ENCODE measurements at places on chromosomes 12 and 14.

DNA sequence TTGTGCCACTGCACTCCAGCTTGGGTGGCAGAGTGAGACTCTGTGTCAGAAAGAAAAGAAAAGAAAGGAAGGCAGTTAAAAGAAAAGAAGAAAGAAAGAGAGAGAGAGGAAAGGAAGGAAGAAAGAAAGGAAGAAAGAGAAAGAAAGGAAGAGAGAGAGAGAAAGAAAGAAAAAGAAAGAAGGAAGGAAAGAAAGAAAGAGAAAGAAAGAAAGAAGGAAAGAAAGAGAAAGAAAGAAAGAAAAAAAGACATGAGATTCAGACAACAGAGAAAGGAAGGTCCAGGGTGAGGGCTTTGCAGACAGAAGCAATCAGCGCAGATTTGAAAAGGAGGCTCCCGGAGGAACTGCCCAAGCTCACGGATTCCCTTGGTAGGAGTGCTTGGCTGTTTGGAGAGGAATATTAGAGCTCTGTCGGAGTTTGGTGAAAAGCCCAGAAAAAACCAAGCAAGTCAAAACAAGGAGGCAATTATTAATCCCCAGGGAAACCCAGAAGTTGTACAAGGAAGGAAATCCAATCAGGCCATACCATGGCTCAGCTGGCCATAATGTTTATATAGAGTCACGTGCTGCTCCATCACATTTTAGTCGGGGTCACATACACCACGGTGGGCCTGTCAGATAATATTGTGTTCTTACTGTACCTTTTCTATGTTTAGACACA lies 11.6 kb upstream of the CCDC85C start:
- DNase-seq: no peak

DNA sequence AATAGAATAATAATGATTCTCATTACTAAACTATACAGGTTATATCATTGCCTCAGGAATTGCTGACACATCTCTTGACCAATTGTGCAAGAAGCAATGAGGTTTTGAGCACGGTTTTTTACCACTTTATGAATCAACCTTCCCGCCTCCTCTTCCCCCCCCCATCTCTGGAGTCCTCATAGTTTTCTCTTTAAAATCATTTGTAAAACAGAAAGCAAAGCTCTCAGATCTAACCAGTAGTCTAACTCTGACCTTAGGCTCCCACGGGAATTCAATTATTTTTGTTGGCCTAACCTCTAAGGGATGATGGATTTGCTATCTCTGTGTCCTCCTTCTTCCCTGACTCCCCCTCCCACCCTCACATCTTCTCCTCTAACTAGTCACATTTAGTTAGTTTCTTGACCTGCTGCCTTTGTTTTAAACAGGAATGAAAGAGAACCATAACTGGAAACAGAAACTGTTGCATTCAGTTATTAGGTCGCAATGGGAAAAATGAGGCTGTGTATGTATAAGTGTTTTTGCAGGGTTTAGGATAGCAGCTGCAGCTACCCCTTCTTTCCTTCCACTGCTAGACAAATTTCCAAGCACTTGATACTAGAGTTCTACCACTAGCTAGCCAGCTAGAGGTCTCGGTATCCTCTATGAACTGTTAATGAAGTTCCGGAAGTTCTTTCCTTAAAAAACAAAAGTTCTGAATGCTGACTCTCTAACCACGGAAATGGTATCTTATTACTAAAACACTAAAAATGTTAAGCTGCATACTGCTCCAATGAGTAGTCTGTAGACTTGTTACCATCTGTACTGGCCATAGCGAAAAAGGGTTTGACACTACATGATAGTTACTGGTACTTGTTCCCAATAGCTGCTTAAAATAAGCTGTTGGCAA lies 65.4 kb downstream of the TAOK3 start:
- DNase-seq: peak; percentile 19

GRCh38 chr14:30710876-30711275 lies 88.8 kb downstream of the SCFD1 start:
- no peak for DNase-seq

- DNase-seq: no peak
Observed at GRCh38 chr12:108048686-108049085, 80.4 kb upstream of the WSCD2 start.

- DNase-seq: no peak
Observed at GRCh38 chr12:110176745-110177144, 52.6 kb downstream of the IFT81 start.

- DNase-seq: no peak
Observed at GRCh38 chr12:15714256-15714655, 74.9 kb downstream of the EPS8 start.

DNA sequence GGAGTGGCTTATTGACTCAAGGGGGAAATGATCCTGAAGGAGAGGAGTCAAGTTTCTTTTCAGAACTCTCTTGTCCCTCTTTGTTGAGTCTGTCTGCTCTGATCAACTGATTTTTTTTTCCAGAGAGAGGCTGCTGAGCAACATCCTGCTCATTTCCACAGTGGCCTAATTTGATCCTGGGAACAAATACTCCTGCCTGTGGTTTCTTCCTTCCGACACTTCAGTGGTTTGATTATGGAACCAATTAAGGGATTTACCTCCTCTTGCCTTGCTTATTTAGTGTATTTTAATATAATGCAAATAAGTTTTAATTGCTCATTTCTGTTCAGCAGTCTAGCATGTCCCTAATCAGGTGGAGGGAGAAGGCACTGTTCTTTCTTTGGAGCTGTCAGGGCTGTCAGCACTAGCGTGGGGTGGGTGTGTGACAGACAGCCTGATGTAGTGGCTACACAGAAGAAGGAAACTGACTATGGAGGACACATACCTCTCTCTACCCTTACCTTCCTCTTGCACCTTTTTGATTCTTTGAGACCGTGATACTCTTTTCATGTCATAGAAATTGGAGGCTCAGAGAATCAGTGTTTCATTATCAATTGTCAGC lies 344.9 kb upstream of the STXBP6 start:
- DNase-seq: no peak

GRCh38 chr14:93100100-93100499 lies 15.6 kb downstream of the ITPK1 start:
- no peak for DNase-seq

- DNase-seq: peak; percentile 13
Observed at GRCh38 chr14:32201816-32202490, at the start of gene RNU6-7. TSS of gene RNU6-7 (plus strand) at chr14:32202045.

DNA sequence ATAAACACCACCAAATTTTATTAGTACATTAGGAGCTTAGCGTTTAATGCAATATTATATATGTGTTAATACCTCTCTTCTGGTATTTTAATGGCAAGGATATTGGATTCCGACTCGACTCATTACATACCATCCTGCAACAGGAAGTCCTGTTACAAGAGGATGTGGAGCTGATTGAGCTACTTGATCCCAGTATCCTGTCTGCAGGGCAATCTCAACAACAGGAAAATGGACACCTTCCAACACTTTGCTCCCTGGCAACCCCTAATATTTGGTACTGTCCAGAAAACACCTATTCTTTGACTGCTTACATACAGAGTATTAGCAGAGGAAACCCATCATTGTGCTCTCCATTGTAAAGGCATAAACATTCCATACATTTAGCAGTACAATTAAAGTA lies 45.2 kb downstream of the VEZT start:
- no peak for DNase-seq

DNA sequence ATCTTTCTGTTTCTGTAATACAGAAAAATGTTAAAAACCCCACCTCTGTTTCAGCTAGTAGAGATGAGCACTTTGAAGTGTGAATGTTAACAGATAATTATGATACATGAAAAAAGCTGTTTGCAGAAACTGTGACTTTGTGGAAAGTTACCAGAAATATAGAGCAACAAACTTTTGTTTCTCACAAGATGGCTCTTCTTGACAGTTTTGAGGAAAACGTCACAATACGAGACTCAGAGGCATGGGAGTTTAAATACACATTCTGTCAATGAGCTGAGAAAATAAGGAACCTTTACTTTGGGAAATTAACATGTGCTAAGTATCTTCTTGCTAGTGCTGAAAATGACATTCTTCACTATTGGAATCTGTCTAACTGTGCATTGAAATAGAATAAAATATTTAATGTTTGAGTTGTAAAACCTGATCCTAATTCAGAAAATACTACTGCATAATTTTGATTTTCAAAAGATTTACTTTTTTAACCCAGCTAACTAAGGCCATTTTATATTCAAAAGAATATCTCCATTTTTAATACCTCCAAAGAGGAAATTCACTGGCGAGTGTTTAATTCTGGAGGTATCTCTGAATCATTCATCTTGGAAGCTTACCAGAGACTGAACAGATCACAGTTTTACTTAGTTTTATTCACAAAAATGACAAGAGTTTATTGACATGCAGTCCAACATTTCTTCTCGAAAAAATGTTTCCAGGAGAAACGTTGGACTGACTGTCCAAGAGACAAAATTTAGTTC lies 308.9 kb upstream of the LRFN5 start:
- DNase-seq: no peak

DNA sequence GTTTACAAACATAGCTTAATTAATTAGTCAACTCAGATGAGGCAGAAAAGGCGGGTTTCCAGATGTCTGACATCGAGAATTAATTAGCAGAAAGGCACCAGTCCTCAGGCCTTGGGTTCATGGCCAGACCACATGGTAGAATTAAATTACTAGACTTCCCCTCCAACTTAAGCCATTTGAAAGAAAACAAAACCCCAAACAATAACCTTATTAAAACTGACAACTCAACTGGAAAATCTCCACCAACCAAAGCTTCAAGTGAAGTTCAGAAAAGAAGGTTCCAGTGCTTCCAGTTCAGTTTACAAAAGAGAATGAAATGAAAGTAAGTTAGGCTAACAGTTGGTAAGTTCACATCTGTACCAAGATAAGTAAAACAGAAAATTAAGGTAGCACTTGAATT lies 349.5 kb downstream of the GRIN2B start:
- DNase-seq: no peak

- no peak for DNase-seq
Observed at GRCh38 chr12:83199069-83199468, 512.4 kb downstream of the TMTC2 start.

GRCh38 chr14:90409209-90409730 lies 12.4 kb downstream of the CALM1 start:
- no peak for DNase-seq

- DNase-seq: no peak
Observed at GRCh38 chr12:8692573-8692972, 5.2 kb upstream of the RIMKLB start.

- DNase-seq: no peak
Observed at GRCh38 chr12:121025442-121026226, 9.3 kb upstream of the C12orf43 start.

DNA sequence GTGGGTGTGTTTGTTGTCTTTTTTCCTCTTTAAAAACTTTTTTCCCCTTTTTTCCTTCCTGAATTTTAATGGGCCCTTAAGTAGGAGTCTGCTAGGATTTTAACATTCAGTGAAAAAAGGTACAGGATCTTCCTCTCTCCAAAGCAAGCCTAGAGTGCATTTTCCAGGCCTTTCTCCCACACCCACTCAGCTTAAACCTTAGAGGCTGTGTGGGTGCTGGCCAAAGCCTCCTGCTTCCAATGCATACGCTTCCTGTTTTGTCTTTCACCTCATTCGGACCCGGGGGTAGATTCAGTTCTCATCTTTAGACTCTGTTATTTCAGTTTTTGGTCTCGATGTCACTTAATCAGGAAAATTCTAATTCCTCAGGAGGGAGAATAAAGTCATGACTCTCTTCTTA lies 51.2 kb downstream of the TMEM30B start:
- DNase-seq: no peak

GRCh38 chr12:124365726-124366430 lies 71.0 kb downstream of the RFLNA start:
- no peak for DNase-seq

GRCh38 chr12:128109236-128109635 lies 157.7 kb upstream of the TMEM132C start:
- no peak for DNase-seq

GRCh38 chr14:39230416-39231035 lies 3.2 kb upstream of the MIA2 start:
- no peak for DNase-seq

- no peak for DNase-seq
Observed at GRCh38 chr14:30580616-30581282, 21.8 kb downstream of the G2E3 start.

GRCh38 chr14:88804035-88804434 lies 11.3 kb upstream of the EML5 start:
- DNase-seq: no peak

- no peak for DNase-seq
Observed at GRCh38 chr12:46773586-46774321, 52.0 kb downstream of the SLC38A4 start.

GRCh38 chr14:94043111-94043755 lies 17.1 kb downstream of the OTUB2 start:
- DNase-seq: no peak

GRCh38 chr12:129909051-129910020 lies 5.5 kb upstream of the TMEM132D start:
- DNase-seq: no peak

DNA sequence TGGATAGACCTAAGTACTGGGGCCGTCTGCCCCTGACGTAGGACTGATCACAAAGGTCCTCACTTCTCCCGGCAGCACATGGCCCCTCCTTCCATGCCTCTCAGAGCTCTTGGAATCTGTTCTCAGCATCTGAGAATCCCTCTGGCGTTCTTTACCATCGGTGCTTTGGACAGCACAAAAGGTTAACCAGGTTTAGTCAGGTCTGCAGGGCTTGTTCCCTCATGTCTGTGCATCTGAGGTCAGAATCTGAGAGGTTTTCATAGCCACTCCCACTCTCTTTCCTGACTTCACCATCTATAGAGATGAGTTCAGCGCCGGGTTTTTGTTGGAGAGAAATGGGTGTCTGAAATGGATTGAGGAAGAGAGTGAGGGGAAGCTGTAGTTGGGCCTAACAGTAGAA lies 130.0 kb upstream of the ARHGAP5 start:
- DNase-seq: no peak

DNA sequence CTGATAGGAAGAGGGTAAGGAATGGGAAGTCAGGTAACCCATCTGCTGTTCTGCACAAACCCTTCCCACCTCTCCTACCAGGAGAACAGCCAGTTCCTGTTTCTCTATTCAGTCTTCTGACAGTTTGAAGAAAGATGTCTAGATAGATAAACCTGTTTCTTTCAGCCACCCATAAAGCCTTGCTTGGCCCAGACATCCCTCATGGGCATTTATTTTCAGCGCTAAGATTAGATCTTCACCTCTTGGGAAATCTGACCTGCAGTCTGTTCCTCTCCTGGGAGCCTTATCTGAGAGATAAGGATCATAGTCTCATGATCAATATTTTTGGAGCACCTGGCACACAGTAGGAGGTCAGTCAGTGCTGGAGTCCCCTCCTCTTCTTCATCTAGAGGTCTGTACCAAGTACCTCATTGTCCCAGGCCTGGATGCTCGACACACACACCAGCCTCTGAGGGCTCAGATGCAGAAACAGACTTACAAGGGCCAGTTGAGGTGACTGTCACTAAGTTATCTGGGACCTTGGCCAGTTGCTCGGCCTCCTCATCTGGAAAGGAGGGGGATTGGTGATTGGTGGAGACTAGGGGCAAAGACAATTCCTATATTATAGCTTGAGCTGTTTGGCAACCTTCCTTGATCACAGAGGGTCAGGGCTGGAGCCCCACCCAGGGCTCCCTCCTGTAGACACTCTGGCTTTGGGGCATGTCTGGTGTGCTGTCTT lies 18.2 kb downstream of the ACVRL1 start:
- DNase-seq: no peak

- no peak for DNase-seq
Observed at GRCh38 chr12:32069071-32069470, 37.6 kb upstream of the BICD1 start.
